NCI-H524 (cell line): ENCODE measurements at places on chromosomes 4 and X.

GRCh38 chr4:3533423-3533820 is 1.2 kb upstream of the LRPAP1 start:
- DNase-seq = no peak

DNA sequence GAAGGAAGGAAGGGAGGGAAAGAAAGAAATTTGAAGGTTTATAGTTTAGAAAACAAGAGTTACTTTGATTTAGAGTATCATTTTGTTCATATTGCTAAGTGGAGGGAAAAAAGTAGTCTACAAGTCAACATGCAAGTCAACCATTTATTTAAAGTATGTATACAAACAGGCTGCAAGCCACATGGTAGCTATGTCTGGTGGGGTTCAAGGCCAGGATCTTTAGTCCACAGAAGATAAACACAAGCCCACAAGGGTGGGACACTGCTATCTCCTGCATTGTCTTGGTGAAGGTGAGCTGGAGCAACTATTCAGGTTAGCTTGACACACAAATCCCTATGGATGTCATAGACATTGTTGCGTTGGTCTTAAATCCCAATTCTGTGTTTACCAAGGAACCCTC is 71.4 kb downstream of the ABCG2 start:
- DNase-seq = no peak

DNA sequence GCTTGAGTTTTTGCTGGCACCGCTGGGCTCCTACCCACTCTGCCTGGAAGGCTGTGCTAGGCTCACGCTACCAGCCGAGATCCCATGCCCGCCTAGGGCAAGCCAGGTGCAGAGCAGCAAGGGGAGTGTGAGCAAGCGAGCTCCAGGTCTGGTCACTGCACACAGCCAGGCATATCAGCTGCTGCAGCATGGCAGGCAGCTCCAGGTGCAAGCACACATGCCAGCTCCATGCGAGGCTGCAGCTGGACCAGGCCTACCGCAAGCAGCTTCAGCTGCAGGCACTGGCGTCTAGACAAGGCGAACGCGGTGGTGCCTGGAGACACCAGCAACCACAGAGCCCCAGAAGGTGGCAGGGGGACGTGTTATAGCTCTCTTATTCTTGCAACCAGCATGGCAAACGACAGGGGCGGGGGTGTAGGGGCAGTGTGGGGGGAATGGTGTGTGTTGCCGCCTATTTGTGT is 614.7 kb upstream of the EPHA5 start:
- no peak for DNase-seq

GRCh38 chrX:136168929-136169735 is 21.8 kb downstream of the FHL1 start:
- peak; percentile 81 for DNase-seq

DNA sequence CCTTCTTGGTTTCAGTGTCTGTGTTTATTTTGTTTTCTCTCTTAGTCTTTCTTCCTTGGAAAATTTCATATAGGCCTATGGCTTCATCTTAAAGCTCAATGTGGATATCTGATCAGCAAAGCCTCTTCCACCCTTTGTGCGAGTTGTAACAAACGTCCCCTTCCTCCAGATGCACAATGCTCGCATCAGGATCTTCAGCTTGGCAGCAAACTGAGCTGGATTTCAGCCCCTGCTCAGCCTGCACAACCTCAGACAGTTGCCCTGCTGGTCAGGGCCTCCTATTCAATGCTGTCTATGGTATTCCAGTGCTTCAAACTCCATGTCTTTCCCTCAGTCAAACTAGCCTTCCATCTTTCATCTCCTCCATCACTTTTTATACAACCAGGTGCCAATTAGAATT is 309.4 kb downstream of the ARHGAP24 start:
- DNase-seq = no peak

DNA sequence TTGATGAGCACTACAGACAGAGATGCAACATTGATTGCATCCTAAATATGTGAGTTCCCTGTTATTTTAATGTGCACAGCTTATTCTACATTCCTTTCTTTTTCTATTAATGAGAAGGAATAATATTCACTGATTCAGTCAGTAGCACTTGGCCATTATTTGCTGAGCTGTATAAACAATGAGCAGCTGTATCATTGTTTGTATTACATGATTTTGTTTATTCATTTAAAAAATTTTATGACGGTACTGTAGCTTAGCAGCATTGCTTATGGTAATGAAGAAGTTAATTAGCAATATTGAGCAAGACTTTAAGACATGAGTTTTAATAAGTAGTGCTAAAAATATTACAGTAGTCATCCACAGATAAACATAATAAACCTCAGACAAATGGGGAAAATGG is 582.0 kb downstream of the ADGRL3 start:
- no peak for DNase-seq

DNA sequence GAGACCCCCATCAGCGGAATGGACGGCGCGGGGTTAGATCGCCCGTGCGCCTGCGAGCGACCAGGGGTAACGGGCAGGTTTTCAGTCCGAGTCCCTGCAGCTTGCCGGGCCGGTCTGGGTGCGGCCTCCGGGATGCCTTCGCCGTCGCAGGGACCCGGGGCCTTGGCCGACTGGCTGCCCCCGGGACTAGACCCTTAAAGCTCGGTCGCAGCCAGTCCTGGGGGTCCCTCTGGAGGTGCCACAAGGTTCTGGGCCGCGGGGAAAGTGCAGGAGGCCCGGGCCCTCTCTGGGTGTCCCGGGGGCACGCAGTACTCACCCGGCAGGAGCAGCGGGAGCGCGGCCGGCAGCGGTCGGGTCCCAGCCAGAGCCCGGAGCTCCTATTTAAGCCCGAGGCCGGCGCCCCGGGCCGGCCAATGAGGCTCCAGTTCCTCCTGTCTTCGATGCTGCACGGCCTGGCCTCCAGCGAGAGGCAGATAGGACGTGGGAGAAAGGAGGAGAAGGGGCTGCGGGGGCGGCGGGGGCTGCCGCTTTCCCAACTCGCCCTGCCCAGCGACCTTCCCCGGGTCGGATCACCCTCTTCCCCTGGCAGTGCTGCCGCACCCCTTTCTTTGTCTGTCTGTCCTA is at the start of gene SPON2:
SPON2 (minus strand) TSS at position 356 of the 624 bp plus-strand sequence.
- no peak for DNase-seq

DNA sequence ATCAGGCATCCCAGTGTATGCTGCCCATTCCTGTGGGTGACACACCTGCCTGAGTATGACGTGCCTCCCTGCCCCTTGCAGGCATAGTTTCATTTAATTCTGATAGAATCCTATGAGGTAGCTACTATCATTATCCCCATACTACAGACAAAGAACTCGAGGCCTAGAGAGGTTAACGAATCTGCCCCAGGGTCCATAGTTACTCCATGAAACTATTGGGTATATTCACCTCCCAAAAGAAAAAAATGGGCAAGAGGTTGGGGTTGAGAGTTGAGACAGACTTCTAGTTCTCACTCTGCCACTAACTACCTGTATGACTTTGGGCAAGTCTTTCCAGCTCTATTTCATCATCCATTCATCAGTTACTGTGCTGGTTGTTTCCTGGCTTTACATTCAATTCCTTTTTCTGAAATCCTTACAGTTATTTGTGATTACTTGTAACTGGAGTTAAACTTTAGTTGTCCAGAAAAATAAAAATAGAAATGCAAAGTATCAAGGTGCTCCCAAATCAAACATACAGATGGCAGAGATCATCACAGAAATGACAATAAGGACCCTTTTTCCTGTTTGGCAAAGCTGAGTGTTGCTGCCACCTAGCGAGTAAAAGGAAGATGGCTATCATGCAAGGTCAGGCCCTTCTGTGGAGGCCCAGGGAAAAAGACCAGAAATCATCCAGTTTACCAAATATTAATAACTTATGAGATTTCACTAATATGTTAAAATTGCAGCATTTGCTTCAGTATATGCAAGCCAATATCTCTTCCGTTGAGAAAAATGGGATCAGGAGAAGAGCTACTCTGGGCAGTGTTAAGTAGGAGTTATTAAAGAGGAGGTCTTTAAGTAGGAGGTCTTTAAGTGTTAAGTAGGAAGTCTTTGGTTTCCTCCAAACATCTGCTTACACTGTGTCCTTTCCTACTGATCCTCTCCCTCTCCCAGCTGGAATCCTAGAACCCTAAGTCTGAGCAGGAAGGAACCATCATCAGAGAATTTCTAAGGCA is 17.1 kb upstream of the MAP7D3 start:
- peak; percentile 38 for DNase-seq

- peak; percentile 61 for DNase-seq
These were observed 30.2 kb upstream of the GRIA3 start for GRCh38 chrX:123153846-123154335.

- DNase-seq = no peak
These were observed 369.5 kb downstream of the PPP3CA start for GRCh38 chr4:100977746-100978397.

GRCh38 chr4:145480257-145480656 is 1.4 kb upstream of the SMAD1 start:
- DNase-seq = no peak

- peak; percentile 82 for DNase-seq
These were observed 86.9 kb upstream of the NWD2 start for GRCh38 chr4:37157476-37158167.

- peak; percentile 28 for DNase-seq
These were observed at the start of gene ADGRG2 for GRCh38 chrX:19121898-19122640. ADGRG2 (minus strand) TSS chrX:19122468; CDS start chrX:19068834, 53,634 bp downstream.

GRCh38 chr4:140839406-140839805 is 83.2 kb upstream of the TBC1D9 start:
- no peak for DNase-seq

GRCh38 chrX:46791927-46792809 is 33.2 kb upstream of the SLC9A7 start:
- DNase-seq = no peak

DNA sequence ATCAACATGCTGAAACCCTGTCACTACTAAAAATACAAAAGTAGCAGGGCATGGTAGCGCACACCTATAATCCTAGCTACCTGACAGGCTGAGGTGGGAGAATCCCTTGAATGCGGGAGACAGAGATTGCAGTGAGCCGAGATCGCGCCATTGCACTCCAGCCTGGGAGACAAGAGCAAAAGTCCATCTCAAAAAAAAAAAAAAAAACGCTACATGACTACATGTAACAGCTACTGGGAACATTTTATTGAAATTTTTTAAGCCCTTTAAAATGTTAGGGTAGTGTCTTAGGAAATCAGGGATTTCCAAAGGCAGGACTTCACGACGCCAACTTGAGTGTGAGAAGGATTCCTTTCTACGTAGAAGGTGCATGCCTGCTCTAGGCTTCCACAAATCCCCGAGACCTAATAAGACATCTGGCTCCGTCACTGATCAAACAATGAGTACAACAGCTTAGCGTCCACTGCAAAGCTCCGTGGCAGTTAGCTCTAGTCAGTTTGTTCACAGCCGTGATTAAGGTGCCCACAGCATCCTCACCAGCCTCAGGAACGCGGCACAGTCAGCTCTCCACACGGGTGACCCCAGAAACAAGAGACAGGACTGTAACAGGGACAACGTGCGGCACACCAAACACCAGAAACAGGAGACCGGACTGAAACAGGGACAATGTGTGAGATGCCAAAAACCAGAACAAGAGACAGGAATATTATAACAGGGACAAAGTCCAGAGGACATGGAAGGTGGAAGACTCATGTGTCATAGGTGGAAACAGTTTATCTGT is 33.7 kb downstream of the DHRSX start:
- no peak for DNase-seq

GRCh38 chrX:149993989-149994388 is 55.7 kb upstream of the EOLA2 start:
- DNase-seq = no peak

DNA sequence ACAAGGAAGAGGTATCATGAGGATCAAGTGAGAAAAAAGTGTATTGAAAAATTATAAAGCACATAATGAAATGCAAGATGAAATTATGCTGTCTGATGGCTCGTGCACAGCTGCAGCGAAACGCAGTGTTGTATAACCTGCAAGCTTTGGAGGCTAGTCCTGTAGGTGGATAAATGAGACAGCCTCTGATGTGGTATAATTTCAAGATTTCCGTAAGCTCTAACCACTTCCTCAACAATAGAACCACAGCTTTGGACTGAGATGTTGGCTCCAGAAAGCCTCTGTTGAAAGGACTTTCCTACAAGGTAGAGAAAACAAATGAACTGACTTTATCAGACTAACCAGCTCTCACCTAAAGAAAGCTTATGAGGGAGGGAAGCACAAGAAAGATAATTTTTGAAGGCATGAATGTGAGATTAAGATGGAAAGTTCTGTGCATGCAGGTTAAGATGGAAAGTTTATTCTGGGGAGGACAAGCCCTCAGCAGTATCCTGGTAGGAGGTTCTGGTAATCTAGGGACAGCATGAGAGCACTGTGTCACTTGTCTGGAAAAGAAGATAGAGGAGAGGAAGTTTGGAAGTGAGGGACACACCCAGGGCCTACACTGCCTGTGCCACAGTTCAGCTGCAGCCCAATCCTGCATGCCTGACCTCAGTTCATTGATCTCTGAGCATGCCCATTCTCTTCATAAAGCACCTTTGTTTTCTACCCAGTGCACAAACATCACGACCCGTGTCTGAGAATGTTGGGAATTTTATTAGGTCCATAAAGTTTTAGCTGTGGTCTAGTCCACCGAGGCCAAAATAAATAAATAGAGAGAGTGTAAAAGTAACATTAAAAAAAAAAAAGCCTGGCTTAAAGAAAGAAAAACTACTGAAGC is 161.5 kb upstream of the SFRP2 start:
- DNase-seq = no peak

DNA sequence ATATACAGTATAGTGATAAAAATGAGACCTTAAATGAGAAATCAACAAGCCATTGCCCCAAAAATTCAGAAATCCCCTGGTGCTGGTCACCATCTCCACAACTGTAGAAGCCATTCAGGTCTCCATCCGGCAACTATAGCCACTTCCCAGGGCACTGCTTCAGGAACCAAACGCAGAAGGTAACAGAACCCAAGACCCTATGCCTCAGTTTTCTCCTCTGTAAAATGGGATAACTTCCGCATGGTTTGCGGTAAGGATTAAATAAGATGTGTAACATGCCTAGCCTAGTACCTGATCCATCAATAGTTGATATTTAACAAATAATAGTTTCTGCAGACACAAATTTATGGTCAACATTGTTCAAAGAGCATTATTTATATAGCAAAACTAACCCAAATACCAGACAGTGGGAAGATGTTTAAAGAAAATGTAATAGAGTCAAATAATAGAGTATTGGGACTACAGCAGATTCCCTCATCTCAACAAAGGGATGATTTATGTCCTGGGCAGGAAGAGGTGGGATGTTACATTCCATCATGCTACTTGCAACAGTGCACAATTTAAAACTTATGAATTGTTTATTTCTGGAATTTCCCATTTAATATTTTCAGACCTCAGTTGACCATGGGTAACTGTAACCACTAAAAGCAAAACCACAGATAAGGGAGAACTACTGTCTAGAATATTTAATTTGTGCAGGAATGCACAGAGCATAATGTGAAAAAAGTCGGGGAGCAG is 30.0 kb downstream of the IRF2 start:
- DNase-seq = no peak

GRCh38 chr4:111717921-111718320 is 427.3 kb upstream of the FAM241A start:
- no peak for DNase-seq

GRCh38 chr4:28357990-28358389 is 1497.3 kb downstream of the STIM2 start:
- peak; percentile 59 for DNase-seq

DNA sequence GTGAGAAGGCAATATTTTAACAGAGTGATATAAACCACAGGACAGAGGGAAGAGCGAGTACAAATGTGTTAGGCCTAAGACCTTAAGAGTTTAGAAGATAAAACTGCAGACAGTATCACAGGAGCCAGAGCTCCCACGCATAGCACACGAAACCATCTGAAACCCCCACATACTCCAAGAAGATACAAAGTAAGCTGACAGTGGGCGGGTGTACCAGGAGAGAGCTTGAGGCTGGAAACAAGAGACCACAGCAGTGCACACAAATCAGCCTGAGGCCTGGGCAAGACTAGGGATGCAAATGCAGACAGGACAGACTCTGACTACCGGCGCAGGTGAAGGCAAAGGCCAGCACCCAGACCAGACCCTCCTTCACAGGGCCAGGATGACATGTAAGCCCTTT is 54.1 kb upstream of the ARHGAP24 start:
- DNase-seq = no peak
